Gastroesophageal sphincter (tissue), 4 donors: ENCODE measurements at places on chromosomes 7 and 10. TPM values are rescaled to one million over a fixed set of nuclear protein-coding genes. Genes with fewer than 3 reads are reported as not detected.

TAC1 gene
- total RNA-seq: 6.1 TPM

SPDYE2B gene
- total RNA-seq: not detected

UCN3 gene
- total RNA-seq: not detected

PRPS1L1 gene
- total RNA-seq: not detected

IGF2BP3 gene
- total RNA-seq: 0.35 TPM

CCNY gene
- 81.5 TPM for total RNA-seq

PDZD7 gene
- total RNA-seq: 0.54 TPM

ZNF727 gene
- 4.4 TPM for total RNA-seq

GRCh38 chr7:72503644-72504043, 91.5 kb upstream of the CALN1 start:
- no peak for ATAC-seq

- no peak for ATAC-seq
These were observed 119.0 kb upstream of the PTPRZ1 start for GRCh38 chr7:121753944-121754343.

- ATAC-seq: no peak
These were observed 97.3 kb downstream of the CLEC2L start for GRCh38 chr7:139620676-139621344.

DNA sequence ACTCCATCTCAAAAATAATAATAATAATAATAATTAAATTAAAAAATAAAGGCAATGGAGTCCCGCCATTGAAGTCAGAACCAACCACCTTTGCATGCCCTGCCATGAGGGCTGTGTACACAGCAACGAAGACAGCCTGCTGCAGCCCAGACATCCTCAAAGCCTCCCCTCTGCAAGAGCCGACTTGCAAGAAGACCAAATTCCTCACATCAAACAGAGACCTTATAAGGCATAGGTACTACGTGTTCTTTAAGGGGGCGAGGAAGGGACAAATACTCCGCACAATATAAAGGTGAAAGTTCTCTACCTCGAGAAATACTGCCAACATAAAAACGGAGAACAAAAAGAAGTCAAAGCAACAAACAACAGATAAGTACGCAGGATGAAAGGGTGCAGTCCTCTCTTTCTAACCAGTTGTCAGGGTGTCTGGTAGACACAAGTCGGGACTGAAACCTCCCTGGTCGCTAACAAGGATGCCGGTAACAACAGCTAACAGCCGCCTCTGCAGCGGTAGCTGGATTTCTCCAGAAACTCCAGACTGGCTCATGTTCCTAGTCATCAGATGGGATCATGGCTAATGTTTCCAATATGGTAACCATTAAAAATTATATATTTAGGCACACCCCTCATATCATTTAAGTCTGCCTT, 23.6 kb downstream of the FGFR2 start:
- peak; percentile 67 for ATAC-seq

- no peak for ATAC-seq
These were observed 56.0 kb downstream of the CSGALNACT2 start for GRCh38 chr10:43194266-43194665.

DNA sequence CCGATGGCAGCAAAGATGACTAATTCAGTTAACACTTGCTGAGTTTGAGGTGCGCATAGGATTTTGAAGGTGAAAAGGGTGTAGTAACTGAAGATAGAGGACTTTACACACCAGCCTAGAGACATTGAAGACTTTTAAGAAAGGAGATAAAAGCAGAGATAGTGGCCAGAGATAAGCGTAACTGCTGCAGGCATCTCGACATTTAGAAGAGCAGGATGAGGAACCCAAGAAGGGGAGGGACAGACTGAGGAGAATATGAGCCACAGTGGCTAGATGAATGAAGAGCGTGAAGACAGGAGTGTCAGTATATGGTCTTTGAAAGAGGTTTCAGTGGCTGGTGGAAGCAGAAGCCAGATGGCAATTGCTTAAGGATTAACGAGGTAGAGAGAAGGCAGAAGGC, 71.6 kb downstream of the CELF2 start:
- no peak for ATAC-seq

GRCh38 chr7:126605056-126605455, 647.7 kb downstream of the GRM8 start:
- no peak for ATAC-seq

DNA sequence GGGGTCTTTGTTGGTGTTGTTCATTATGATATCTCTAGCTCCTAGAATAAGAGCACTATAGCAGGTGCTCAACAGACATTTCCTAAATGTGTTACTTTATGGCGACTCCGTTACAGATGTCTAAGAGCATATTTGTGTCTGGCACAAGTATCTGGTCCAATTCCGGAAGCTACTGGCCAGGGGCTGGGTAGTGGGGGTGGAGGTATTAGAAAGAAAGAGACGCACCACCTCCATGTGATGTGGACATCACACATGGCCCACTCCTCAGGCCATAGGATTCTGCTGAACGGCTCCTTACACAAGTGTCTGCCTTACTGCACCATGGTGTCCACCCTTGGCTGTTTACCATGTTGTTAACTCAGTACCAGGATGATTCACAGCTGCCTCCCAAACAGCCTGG, 296.8 kb upstream of the MKI67 start:
- no peak for ATAC-seq

DNA sequence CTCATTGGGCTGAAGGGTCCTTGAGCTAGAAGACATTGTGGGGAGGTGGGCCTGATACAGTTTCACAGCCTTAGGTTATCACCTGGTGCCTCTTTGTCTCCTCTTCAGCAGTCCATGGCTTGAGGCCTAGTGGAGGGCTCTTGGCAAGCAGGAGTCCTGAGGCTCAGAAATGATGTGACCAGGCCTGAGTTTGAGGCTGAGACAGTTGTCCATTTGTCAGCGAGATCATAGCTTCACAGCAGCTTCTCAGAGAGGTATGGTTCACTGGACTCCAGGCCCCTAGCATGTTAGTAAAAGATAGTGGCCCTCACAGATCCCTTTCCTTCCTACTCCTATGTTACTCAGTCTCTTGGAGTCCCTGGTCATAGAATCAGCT, 19.1 kb downstream of the SUFU start:
- no peak for ATAC-seq

DNA sequence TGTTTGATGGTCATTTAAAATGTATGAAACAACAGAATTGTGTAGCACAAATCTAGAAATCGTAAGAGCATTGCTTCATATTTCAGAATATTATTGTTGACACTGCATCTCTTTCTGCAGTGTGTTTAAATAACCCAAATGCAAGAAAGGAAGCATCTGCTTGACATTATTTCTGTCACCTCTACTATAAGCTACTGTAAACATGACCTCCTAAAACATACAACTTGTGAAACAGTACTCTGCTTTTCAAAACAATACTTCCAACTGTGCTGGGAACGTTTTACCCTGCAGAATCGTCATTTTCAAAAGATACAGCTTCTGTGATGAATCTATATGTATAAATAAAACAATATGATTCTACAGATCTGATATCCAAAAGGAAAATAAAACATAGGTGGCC, 82.0 kb downstream of the RNF133 start:
- no peak for ATAC-seq

- ATAC-seq: no peak
These were observed 34.5 kb downstream of the MKI67 start for GRCh38 chr10:128091636-128092210.

- no peak for ATAC-seq
These were observed 38.1 kb downstream of the MKI67 start for GRCh38 chr10:128087884-128088709.

GRCh38 chr7:73978661-73979563, 49.1 kb upstream of the ELN start:
- ATAC-seq: peak; percentile 25

DNA sequence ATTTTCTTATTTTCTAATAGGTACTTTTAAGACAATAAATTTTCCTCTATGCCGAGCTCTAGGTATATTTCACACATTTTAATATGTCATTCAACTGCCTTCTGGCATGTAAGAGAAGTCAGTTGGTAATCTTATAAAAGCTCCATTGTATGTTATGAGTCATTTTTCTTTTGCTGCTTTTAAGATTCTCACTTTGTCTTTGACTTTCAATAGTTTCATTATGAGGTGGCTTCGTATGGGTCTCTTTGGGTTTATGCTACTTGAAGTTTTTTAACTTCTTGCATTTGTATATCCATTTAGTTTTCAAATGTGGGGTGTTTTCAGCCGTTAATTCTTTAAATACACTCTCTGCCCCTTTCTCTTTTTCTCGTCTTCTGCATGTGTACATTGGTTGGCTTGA, 80.5 kb downstream of the ABCA13 start:
- no peak for ATAC-seq

- no peak for ATAC-seq
These were observed 11.6 kb downstream of the VWDE start for GRCh38 chr7:12391922-12392615.

DNA sequence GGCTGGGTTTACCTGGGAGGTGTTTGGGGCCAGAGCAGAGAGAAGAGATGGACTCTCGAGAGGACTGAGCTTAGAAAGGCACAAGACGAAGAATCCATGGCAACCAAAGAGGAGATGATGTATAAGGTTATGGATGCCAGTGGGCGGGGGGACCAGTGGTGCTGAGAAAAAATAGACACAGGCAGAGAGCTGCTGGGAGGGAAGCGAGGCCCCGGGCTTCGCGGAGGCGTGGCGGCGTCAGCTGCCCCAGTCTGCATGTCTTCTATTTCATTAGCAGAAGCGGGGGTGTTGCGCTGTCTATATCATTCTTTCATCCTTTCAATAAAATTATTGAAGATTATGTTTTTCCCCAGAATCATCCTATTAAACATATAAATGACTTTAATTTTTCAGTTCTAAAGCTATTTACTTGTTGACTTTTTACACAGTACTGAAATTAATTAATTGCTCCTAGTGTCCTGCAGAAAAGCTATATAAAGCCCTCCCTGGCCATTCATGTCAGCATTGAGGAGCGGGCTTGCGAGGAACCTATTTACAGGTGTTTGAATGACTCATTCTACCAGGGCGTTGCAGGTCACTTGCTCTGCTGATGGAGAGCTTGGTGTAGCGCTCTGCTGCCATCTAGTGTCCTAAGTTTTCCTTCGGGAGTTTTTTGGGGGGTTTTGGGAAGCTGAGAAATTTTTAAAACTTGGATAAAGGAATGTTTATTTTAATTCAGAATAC, 42.9 kb upstream of the BHLHA15 start:
- ATAC-seq: peak; percentile 53

- ATAC-seq: no peak
These were observed 33.5 kb upstream of the TARP start for GRCh38 chr7:38306914-38307313.

- no peak for ATAC-seq
These were observed 45.5 kb downstream of the GTF2IRD1 start for GRCh38 chr7:74498996-74499834.

- no peak for ATAC-seq
These were observed 257.7 kb upstream of the NFE2L3 start for GRCh38 chr7:25894002-25894901.

DNA sequence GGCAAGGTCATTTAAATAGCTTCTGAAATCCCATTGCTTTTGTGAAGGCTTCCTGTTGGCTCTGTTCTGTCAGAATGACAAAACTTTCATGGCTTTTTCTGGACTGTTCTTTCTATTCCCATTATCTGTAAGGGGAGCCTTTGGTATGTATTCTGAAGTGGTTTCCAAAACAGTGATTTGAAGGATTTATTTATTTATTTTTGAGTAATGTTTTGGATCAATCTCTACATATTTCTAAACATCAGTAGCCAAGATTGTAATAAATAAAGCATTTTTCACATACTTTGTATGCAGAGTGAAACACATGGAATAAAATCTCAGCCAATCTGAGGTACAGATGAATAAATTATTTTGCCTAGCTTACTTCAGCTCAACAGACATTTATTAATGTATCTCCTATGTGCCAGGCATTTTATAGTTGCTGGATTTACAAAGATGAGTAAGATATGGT, 121.1 kb downstream of the BBS9 start:
- ATAC-seq: peak; percentile 22

GRCh38 chr7:30070052-30070451, 41.8 kb downstream of the PLEKHA8 start:
- ATAC-seq: no peak

DNA sequence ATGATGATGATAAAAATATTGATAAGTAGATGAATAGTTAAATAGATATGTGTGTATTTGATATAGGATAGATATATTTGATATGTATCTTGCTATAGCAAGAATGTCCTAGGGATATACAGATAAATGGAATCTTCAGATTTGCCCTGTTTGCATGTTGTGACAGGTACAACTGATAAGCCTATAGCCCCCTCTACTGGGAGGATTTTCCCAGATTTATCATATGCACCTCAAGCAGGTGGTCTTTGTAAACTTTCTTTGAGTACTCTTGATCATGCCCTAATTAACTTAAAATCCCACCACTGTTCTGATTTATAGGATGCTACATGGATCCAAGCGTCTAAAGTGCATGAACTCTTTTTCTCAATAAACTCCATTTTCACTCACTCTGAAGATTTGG, 1050.7 kb downstream of the SORCS3 start:
- ATAC-seq: no peak

DNA sequence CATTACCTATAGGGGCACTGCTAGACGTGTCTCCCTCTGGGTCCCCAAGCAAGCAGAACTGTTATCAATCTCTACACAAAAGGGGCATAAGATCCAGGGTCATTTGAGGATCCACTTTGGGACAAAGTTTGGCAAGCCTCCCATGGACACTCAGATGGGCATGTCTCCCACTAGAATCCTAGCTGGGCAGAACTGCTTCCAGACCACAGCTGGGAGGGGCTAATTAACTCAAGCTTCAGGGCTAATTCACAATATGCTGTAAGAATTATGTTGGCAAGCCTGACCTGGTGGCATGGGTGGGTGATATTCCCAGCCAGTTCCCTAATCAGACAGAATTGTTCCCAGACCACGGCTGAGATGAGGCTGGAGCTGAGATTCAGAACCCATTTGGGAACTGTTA, 738.4 kb upstream of the FZD8 start:
- ATAC-seq: no peak

- ATAC-seq: no peak
These were observed 51.8 kb upstream of the SLC35G1 start for GRCh38 chr10:93841961-93842360.

- no peak for ATAC-seq
These were observed 9.8 kb downstream of the DHX32 start for GRCh38 chr10:125871338-125871737.

DNA sequence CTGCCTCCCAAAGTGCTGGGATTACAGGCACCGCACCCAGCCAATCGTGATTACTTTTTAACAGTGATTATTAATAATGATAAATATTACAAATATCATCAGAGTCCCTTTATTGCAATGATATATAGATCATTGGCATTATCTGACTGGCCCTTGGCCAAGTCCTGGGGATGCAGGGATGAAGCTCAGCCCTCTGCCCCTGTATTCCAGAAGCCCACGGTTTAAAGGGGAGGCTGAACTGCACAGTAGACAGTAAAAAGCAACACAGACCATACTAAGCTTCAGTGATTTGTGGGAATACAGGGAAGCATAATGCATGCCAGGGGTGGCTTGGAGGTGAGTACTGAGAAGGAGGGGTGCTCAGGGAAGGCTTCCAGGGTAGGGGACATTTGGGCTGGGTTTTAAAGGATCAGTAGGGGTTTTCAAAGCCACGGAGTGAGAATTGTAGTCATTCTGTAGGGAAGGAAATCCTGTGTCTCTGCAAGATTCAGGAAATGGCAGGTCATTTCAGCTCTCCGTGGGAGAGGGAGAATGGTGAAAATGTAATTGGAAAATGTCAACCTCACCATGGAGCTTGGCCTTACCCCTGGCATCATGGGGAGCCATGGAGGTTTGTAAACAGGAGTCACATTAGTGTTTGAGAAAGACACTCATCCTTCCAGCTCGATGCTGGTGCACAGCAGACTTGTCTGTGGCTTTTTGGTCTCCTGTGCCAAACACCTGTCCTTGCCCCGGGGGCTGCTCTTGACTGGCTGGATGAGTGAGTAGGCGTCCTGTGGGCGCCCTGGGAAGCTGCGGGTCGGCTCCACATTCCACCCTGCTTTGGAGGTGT, 8.8 kb downstream of the ADAMTS14 start:
- ATAC-seq: no peak

- ATAC-seq: no peak
These were observed 3.3 kb upstream of the SMO start for GRCh38 chr7:129184981-129185670.
